ENCODE measurements at places on chromosomes 7 and 10.

- DNase-seq: no peak
Measured at GRCh38 chr7:34430456-34430855, 227.6 kb upstream of the NPSR1 start.

DNA sequence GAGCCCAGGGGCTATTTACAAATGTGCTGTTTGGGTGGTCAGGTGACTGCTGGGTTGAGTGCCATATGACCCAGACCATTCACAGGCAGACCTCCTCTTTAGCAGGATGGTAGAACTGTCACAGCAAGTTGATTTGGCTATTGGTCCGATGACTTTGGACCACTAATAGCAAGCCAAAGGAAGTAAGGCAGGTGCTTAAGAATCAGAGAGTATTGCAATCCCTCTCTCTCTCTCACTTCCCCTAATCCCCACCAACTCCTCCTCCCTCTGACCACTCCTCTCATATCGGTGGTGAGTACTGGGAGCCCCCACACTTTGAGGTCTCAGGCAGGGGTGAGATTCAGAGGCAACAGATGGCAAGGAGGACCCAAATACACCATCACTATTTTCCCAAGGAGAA is 165.3 kb downstream of the TRIL start:
- DNase-seq: no peak

GRCh38 chr10:29397221-29397620 is 108.4 kb downstream of the LYZL1 start:
- DNase-seq: no peak

DNA sequence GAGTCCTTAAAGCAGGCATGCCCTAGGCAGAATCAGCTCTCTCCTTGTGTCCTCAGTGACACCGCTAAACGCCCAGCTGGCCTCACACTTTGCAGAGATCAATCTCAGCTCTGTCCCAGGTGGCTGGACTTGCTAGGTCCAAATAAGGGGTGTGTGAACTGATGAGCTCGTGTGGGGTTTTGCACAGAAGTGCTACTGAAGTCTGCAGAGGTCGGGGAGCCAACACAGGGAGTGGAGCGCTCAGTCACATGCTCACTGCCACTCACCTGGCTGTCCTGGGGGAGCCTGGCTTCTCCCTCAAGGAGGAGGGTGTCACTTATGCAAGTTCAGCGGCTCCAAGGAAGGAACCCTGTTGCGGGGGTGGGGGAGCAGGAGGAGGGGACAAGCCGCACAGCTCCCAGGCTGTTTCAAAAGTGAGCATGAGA is 2.0 kb downstream of the ELN start:
- DNase-seq: no peak

GRCh38 chr10:125633517-125633999 is 49.4 kb downstream of the TEX36 start:
- peak; percentile 71 for DNase-seq

GRCh38 chr7:158375034-158375433 is 212.6 kb downstream of the PTPRN2 start:
- no peak for DNase-seq

DNA sequence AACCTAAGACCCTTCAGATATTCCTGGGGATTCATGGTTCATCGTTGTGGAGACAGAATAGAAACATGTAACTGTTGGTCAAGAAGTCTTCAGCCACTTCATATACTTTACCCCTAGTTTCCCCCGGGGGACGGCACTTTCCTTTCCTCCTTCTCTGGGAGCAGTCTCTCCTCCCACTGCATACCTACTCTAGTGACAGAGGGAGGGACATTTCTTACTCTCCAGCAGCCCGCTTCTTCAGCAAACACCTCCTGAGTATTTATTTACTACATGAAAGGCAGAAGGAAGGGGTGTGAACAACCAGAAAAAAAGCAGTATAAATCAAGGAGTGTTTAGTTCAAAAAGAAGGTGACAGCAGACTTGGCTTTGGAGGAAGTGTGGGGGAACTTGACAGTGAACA is 69.0 kb downstream of the LHFPL3 start:
- no peak for DNase-seq

Data from NCI-H1105 treated with DMSO at 0.1 percent for 48 hours (cell line).